ENCODE measurements at places on chromosomes 1 and 21. TPM values are rescaled to one million over a fixed set of nuclear protein-coding genes. Genes with fewer than 3 reads are reported as not detected.

GRCh38 chr1:24968941-24969585 lies 39.0 kb upstream of the RUNX3 start:
- no peak overlapping the region for H3K27ac ChIP-seq
- H3K36me3 ChIP-seq, result no peaks in the 10 kb centered on the region
- DNase-seq, result no peak
- no peaks in the 10 kb centered on the region for H3K4me1 ChIP-seq

GRCh38 chr1:198117267-198117666 lies 39.5 kb upstream of the NEK7 start:
- H3K27me3 ChIP-seq, result no peaks in the 10 kb centered on the region
- H3K4me1 ChIP-seq, result no peaks in the 10 kb centered on the region
- no peaks in the 10 kb centered on the region for H3K36me3 ChIP-seq
- no peak overlapping the region for H3K4me3 ChIP-seq
- no peak for DNase-seq
- H3K27ac ChIP-seq, result no peak overlapping the region

DNA sequence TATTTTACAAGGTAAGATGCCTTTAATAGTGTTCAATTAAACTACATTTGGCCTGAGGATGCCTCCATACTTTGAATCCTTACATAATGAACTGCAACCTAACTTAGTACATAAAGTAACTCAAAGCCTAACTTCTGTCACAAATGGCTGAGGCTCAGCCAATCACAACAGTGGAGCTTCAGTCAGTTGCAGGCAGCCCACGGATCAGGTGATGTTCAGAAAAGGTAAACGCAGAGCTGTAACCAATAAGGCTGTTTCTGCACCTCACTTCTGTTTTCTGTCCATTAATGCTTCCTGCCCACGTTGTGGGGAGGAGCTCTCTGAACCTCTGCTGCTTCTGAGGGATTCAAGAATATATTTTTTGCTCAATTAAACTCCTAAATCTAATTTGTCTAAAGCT lies 94.8 kb upstream of the KIAA0040 start:
- no peaks in the 10 kb centered on the region for H3K27me3 ChIP-seq
- no peaks in the 10 kb centered on the region for H3K36me3 ChIP-seq
- no peak overlapping the region for H3K4me3 ChIP-seq

- no peaks in the 10 kb centered on the region for H3K36me3 ChIP-seq
- DNase-seq, result no peak
- H3K4me3 ChIP-seq, result no peak overlapping the region
- H3K4me1 ChIP-seq, result peaks cover 8% of the 10 kb centered on the region
- no peak overlapping the region for H3K27ac ChIP-seq
Measured at GRCh38 chr1:47594627-47595026, 156.8 kb downstream of the FOXD2 start.

DNA sequence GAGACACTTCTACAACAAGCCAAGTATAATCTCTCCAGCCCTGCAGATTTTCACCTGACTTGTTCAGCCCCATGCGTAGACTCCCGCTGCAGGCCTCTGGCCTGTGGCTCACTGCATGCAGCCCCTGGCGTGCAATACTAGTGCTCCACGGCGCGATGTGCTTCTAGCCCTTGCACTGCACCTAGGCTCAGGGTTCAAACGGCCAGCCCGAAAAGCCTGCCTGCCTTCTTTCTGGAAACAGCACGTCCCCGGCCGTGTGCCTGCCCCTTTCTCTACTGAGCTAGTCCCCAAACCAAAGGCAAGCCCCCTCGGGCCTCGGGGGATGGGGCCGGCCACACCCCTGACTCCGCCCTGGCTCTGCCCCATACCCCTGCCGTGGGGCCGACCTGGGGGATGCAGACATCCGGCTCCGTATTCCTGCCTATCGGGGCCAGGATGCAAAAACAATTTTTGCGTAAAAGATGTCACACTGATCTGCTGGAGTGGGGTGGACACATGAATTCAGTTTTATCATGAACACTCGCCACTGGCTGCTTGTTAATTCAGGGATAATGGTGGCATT lies 26.3 kb upstream of the TRAPPC10 start:
- no peaks in the 10 kb centered on the region for H3K4me1 ChIP-seq
- H3K4me3 ChIP-seq, result no peak overlapping the region
- H3K27me3 ChIP-seq, result no peaks in the 10 kb centered on the region
- H3K27ac ChIP-seq, result no peak overlapping the region
- peaks cover 35% of the 10 kb centered on the region for H3K36me3 ChIP-seq

DNA sequence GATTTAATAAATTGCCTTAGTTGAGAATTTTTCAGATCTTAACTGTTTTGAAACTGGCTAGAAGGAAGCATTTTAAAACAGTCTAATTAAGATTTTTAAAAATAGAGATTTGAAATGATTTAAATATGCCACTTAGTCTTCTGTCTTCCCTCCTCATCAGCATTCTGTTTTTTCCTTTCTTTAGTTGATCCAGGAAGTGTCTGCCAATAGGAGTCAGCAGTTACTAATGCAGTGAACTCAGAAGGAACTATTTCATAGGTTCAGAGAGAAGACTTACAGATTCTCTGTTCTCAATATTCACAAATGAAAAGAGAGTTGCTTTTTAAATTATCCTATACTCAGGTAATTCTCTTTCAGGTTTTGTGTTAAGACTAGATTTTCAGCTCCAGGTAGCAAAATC lies 84.5 kb downstream of the RPS6KC1 start:
- H3K4me1 ChIP-seq, result no peaks in the 10 kb centered on the region
- no peak overlapping the region for H3K4me3 ChIP-seq
- H3K27me3 ChIP-seq, result no peaks in the 10 kb centered on the region
- DNase-seq, result no peak
- H3K27ac ChIP-seq, result no peak overlapping the region
- H3K36me3 ChIP-seq, result no peaks in the 10 kb centered on the region

DNA sequence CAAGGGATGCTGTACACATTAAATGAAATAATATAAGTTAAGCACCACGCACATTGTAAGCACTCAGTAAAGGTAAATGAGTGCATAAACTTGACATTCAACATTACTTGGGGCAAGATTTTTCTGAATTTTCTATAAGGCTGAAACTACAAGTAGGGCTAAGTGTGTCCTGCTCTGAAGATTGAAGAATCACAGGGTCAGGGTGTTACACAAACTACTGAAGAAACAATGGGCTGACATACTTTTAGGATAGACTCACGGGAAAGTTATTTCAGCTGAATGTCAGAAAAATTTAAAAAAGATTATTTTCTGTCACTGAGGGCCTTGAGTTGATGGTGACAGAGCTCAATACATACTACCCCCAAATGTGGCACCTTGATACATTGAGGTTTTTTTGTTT lies 644.2 kb upstream of the PLXNA2 start:
- H3K4me1 ChIP-seq, result no peaks in the 10 kb centered on the region
- H3K4me3 ChIP-seq, result no peak overlapping the region
- DNase-seq, result no peak
- no peaks in the 10 kb centered on the region for H3K27me3 ChIP-seq
- no peaks in the 10 kb centered on the region for H3K36me3 ChIP-seq

DNA sequence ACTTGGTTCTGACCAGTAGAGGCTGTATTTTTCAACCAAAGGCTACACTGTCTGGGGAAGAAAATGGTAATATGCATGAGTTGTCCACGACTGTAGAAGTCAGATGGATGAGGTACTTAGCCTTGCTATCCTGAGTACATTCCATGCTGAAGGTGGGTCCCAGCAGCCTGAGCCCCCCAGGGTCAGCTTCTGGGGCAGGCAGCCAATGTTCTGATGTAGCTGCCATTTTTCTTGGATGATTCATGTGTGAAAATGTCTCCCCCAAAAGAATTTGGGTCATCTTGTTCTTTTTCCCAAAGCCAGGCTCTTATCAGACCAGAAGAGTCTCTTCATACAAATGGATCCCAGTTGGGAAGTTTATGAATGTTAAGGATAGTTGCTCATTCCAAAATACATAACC lies 172.2 kb upstream of the UBE2U start:
- no peak overlapping the region for H3K4me3 ChIP-seq
- no peak overlapping the region for H3K27ac ChIP-seq
- H3K36me3 ChIP-seq, result no peaks in the 10 kb centered on the region
- H3K27me3 ChIP-seq, result no peaks in the 10 kb centered on the region

DNA sequence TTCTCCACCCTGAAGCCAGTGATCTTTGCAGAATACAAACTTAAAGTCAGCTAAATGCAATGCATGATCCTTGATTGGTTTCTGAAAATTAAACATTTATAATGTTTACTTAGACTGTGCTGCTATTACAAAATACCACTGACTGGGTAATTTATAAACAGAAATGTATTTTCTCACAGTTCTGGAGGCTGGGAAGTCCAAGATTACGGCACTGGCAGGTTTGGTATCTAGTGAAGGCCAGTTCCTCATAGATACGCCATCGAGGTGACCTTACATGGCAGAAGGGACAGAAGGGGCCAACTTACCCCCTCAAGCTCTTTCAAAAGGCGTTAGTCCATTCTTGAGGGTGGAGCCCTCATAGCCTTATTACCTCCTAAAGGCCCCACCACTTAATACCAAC lies 2.8 kb upstream of the BOLA1 start:
- no peak for DNase-seq
- H3K36me3 ChIP-seq, result no peaks in the 10 kb centered on the region
- H3K4me3 ChIP-seq, result no peak overlapping the region
- no peaks in the 10 kb centered on the region for H3K27me3 ChIP-seq
- H3K27ac ChIP-seq, result no peak overlapping the region
- peaks cover 10% of the 10 kb centered on the region for H3K4me1 ChIP-seq

DNA sequence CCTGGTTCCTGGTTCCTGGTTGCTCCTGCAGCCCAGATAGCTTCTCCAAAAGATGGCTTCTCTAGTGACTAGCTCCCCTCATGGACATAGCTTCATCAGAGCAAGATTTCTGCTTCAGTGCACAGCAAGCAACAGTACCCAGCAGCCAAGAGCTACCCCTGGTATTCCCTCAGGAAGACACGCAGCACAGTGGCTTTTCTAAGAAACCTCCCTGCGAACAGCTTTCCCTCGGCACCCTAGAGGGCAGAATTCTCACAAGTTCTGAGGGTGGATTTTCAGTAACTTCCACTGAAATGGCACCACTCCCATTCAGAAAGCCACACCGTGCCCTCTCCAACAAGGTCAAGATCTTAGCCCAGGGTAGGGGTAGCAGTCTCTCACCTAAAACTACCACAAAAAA lies 128.2 kb downstream of the EIF4G3 start:
- no peak overlapping the region for H3K27ac ChIP-seq
- no peaks in the 10 kb centered on the region for H3K27me3 ChIP-seq
- H3K4me3 ChIP-seq, result no peak overlapping the region
- H3K36me3 ChIP-seq, result no peaks in the 10 kb centered on the region

- no peak overlapping the region for H3K27ac ChIP-seq
- no peak overlapping the region for H3K4me3 ChIP-seq
- peaks cover 34% of the 10 kb centered on the region for H3K4me1 ChIP-seq
- peaks cover 53% of the 10 kb centered on the region for H3K36me3 ChIP-seq
- H3K27me3 ChIP-seq, result no peaks in the 10 kb centered on the region
Measured at GRCh38 chr1:167543199-167543990, 10.2 kb downstream of the CREG1 start.

GRCh38 chr1:220044678-220045355 lies 1.5 kb downstream of the EPRS1 start:
- peak overlapping the region; percentile 82 for H3K4me3 ChIP-seq
- DNase-seq, result no peak
- H3K36me3 ChIP-seq, result peaks cover 12% of the 10 kb centered on the region
- no peaks in the 10 kb centered on the region for H3K27me3 ChIP-seq
- no peak overlapping the region for H3K27ac ChIP-seq

DNA sequence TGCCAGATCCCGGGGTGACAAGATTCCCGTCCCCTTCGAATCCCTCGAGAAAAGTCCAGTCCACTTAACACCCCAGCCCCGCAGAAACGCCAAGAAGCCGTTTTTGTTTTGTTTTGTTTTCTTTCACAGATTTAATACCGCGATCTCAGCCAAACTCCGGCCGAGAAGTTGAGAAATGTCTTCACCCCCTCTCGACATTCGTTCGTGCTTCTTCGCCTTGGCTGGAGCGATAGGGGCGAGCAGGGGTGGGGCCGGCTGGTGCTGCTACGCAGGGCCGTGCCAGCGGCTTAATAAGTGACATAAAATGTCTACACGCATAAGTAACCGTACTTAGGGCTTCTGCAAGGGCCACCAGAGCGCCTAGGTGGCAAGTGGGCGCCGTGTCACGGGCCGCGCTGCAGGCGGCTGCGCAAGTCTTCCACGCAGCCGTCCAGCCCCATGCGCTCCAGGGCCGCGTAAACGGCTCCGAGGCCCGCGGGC lies 4.9 kb downstream of the TNFRSF25 start:
- peaks cover 9% of the 10 kb centered on the region for H3K36me3 ChIP-seq
- H3K4me3 ChIP-seq, result peak overlapping the region; percentile 45
- DNase-seq, result no peak
- H3K4me1 ChIP-seq, result no peaks in the 10 kb centered on the region
- peak overlapping the region; percentile 67 for H3K27ac ChIP-seq

LAPTM5 gene
- 544 TPM for total RNA-seq

ICOSLG gene
- 11.6 TPM for total RNA-seq

RPL5 gene
- 713 TPM for total RNA-seq

CBS gene
- 82.3 TPM for total RNA-seq

NFIA gene
- 70.0 TPM for total RNA-seq

PSMG1 gene
- 19.1 TPM for total RNA-seq

CYP4A22 gene
- total RNA-seq, result not detected

S100A7A gene
- not detected for total RNA-seq
